Naive thymus-derived CD4-positive, alpha-beta T cell (primary cell): ENCODE measurements at places on chromosomes 7 and 10. TPM values are rescaled to one million over a fixed set of nuclear protein-coding genes. Genes with fewer than 3 reads are reported as not detected.

DNA sequence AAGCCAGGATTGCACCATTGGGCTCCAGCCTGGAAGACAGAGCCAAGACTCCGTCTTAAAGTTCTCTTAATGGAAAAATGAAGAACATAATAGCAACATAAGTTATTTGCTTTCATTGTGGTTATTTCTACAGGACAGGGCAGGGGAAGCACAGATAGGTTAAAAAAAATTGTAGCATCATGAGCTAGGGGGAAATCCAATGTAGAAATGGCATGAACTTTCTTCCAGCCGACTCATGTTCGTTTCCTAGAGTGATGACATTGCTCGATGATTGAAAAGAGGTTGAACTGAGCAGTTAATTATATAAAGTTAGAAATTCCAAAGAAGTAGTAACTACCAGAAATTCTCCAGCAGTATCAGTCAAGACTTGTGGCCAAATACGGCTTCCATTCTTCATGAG, 64.9 kb downstream of the DAGLB start:
- no peak for DNase-seq

DNA sequence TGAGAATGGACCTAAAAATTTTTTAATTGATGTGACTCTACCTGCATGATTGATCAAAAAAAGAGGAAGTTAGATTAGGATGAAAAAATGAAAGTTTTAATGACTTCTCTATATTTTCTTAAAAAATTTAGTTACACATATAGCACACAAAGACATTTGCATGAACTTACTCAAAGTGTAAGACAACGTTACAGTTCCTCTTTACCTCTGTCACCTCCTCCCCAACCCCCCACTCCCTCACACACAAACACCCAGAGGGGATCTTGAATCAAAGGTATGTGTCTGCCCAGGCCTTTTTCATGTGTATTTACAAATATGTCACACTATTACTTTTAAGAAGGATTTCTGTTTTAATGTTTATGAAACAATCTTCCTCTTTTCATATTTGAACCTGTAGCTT, 20.6 kb upstream of the CDCA7L start:
- DNase-seq, result no peak

The SFTPD gene
- not detected for total RNA-seq

The ADCYAP1R1 gene
- total RNA-seq, result not detected

- DNase-seq, result no peak
These were observed 17.1 kb downstream of the PNLIPRP2 start for GRCh38 chr10:116637830-116638229.

DNA sequence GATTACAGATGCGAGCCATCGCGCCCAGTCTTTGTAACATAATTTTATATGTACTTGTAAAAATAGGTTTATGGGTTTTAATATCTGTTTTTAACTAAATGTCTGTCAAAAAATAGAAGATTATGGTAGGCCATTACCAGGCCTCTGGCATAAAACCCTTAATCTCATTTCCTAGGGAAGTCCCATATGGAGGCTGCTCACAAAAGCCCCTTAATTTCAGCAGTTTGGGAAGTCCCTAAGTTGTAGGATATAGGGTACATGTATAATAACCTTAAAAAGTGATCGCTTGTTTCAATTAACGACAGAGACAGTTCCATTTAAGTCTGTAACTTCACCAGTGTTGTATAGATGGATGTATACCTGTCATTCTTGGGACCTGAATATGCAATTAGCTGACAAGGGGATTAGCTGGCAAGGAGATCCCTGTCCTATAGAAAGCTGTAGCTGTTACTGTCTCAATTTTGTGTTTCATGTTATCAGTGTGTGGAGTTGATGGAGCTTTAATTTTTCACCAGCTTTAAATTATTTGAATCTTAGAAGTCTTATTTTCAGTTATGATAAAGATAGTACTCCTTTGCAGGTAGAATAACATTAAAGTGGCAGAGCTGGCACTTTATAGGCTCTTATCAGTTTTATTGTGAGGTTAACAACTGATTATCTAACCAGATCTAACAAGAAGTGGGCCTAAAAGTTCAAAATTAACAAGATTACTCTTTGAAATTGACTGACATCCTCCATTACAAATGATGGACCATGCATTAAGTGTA, 10.5 kb downstream of the TRIM24 start:
- DNase-seq, result no peak

DNA sequence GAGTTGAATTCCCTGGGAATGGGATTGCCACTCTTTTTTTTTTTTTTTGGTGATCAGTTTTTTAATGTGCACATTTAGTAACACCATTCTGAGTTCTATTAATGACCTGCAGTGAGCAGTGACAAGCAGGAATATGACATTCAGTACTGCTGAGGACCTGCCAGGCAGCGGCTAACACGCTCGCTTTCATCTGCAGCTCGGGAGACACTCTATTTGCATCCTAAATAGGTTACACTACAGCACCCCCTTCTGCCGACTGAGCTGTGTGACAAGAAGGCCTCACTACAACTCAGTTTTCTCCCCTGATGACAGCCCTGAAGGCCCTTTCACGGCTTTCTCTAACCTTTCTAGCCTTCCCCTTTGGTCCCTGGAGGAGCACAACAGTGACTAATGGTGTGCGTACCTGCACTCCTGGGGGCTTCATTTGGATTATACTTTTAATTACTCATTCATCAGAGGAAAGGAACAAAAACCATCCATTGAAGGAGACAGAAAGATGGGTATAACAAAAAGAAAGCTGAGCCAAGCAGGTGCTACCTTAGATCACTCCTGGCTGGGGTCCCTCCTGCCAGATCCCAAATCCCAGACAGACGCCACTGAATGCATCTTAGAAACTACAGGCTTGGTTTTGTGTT, 872.4 kb downstream of the LRMDA start:
- peak; percentile 35 for DNase-seq

DNA sequence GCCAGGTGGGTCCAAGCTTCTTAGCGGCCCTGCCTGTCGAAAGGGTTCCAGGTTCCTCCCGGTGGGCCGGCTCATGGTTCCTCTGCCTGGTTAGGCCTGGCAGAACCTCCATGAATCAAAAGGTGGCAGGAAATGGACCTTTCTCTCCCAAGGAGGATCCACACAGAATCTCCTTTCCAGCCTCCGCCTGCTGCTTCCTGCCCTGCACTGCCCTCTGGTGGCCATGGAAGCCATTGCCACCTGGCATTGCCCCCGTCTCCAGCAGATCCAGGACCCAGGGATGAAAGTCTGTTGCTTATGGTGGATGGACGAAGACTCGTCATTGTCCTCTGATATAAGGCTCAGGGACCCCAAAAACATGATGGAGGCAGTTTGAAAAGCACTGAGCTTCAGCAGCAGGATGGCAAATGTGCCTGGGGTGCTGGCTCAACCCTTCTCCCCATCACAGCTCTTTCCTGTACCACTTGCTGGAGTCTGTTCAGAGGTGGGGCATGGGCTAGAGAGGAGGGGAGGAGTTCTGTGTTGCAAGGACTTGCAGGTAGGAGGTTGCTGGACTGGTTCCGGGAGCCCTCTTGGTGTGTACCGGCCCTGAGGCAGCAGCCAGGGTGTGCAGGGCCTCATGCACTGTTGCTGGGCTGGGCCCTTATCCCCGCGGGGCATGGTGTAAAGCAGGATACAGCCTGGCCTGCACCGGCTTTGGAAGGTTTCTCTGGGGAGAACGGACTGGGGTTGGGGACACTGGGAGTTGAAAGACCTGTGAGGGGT, 11.3 kb upstream of the INMT start:
- DNase-seq, result peak; percentile 57

DNA sequence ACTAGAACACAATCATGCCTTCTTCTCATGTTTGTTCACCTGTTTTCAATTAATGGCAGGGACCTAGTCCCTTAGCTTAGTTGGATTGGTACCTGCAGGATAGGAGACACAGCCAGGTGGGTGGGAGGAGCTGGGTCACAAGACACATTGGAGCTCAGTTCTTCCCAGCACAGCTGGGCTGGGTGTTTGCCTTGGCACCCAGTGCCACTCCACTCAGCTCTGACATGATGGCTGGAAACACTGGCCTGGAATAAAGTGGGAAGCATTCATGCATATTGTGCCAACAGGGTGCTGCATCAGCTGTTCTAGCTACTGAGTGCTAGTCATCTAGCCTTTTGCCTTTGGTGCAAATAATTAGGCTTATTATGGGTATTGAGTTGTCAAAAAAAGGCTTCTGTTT, 226.1 kb downstream of the PTEN start:
- DNase-seq, result no peak

DNA sequence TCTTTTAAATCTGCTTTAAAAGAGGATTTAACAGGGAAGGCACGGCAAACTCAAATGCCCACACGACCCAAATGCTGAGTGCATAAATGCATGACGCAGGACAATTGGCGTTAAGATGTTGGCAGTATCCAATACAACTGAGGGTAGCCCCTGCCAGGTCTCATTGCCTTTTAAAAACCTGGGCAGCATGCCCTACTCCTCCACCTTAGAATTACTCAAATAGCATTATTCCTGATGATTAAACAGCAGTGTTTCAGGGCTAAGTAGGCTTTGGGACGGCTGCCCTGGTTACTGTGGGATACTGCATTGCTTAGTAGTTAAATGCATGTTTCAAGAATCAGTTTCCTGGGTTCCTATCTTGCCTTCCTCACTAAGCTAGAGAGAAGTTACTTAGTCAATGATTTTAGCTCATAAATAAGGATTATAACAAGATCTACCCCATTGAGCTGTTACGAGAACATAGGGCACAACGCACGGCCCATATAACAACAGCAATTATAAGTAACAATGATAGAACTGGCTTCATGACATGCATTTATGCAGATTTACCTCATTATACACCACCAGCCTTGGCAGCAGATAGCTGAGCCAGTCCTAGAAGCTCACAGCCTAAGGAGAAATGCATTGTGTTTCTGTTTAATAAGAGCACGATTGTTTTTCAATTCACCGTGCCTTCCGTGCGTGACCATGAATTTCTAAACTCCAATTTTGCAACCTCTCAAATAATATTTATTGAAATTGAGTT, 7.9 kb downstream of the TUBAL3 start:
- DNase-seq, result no peak

DNA sequence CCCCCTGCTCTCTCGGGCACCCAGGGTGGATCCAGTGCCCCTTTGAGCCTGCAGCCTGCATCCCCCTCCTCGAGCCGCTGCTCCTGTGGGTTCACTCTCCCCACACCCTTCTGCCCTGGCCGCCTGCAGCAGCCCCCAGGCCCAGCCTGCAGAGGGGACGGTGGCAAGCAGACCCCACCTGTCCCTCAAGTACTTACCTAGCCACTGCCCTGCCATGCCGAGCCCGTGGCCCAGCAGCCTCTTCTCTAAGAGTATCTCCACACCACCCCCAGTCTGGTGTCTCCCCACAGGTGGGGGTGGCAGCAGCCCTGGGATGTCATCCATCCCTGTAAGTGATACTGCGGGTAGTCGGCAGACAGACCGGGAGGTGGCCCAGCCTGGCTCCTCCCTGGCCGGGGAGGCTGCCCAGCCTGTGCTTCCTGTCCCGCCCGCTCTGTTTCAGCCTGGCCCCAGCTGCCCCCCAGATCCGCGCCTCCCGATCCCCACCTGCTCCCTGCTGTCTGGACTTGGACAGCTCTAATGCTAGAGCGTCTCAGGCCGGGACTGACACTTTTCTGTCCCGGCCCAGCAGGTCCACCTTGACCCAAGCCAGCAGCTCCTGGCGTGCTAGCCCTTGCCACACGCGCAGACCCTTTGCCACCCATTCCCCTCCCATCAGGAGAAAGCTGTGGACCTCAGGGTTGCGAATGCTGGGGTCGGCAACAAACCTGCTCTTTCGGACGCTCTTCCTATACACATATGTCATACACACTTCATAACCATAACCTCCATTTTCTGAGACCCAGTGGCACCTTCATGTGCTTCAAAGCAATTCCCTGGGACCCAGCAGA, 25.0 kb downstream of the YKT6 start:
- DNase-seq, result no peak

DNA sequence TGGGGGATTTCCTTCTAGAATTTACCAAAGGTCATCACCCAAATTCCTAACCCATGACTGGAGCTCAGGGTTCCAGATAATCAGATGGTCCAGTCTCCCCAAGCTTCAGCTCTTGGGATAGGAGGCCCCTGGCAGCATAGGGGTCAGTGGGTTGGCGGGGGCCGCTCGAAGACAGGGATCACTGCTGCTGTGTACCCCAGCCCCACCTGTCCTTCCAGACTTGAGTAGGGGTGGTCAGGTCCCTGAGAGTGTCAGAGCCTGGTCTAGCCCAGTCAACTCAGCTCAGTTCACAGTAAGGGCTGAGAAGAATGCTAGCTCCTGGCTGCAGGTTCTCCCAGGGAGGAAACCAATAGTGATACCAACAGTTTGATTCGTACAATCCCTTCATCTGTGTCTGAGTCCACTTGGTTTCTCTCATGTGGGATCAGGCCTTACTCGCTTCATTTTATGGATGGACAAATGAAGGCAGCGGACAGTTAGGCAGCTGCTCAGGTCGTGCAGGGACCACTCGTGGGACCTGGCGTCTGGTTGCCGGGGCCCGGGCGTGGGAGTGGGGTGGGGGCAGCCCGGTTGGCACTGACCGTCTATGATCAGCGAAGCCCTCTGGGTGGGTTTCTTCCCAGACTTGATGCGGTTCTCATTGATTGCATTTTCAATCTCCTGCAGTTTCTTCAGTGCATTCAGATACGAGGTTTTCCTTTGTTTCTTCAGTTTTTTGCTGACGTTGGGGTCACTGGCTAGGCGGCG, 78.9 kb downstream of the PRPF18 start:
- no peak for DNase-seq

- DNase-seq, result no peak
These were observed 74.3 kb upstream of the ASAH2 start for GRCh38 chr10:50325449-50326171.

GRCh38 chr10:17756557-17757217, 4.7 kb downstream of the TMEM236 start:
- no peak for DNase-seq

The ZNF804B gene
- total RNA-seq, result not detected

DNA sequence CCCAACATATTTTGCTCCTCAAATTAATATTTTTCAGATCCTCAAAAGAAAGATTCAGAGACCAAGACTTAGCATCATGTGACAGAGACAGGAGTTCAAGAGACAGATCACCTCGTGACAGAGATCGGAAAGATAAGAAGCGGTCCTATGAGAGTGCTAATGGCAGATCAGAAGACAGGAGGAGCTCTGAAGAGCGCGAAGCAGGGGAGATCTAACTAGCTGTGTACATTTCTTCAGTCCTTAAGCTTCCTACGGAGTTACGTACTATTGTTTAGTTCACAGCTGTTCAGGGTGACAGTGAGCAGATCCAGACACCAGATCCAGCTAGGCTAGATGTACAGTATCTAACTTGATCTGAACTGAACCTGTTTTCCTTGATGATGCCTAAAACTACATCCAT, 61.3 kb downstream of the KLRG2 start:
- DNase-seq, result no peak

GRCh38 chr10:117677239-117677638, 134.7 kb downstream of the EMX2 start:
- DNase-seq, result no peak
